ENCODE measurements at places on chromosomes 7 and 10.

DNA sequence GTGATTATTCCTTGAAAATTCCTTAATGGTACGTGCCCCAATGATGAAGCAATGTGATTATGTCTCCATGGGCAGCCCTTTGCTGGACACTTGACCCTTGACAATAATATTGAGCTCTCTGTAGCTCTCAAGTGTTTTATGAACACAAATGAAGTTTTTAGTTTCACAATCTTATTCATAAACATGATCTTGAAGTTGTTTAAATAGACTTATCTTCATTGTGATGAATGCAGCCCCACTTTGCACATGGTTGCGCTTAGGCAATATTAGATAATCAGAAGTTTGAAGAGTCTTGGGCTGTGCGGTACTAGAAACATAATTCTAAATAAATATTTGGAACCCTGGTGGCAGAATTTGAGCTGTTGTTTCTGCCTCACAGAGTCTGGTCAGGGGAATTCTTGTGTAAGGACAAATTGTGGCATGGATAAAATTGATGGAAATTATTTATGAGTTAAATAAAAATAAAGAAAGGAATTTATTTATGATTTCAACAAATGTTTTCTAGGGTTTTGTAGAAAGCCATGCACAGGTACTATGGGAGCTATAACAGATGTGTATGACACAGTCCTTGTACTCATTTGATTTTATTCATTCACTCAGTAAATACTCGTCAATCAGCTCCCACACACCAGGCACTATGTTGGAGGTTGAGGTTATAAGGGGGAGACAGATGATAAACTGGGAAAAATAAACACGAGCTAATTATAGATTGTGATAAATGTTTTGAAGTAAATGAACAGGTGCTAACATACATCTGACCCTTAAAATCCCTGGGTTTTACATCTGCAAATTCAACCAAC, 217.9 kb downstream of the GALNT17 start:
- no peak for DNase-seq

DNA sequence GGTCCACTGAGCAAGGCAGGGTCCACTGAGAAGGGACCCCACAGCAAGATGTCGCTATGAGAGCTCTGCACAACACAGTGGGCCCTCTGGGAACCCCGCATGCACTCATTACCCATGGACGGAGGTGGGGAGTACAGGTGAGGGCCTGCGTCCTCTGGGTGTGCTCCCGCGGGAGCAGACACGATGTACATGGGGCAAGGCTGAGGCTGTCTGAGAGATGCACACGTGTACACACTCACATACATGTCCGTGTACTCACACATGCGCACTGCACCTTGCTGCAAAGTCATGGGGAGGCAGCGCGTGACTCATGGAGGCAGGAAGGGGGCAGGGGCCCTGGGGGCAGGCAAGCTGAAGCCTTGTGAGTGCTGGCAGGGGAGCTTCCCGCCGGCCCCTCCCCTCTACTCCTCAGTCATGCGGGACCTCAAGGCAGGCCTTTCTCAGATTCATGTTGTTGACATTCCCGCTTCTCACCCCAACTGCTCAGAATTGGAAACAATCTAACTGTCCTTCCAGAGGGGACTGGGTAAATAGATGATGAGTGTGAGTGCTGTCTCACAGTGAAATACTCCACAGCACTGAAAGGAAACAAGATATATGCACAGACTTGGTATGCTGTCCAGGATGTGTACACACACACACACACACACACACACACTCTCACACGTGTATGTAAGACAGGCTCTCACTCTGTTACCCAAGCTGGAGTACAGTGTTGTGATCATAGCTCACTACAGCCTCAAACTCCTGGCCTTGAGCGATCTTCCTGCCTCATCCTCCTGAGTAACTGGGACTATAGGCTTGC, 40.0 kb downstream of the GOLGA7B start:
- peak; percentile 95 for DNase-seq

- no peak for DNase-seq
Observed at GRCh38 chr10:82190432-82191260, 315.7 kb downstream of the NRG3 start.

DNA sequence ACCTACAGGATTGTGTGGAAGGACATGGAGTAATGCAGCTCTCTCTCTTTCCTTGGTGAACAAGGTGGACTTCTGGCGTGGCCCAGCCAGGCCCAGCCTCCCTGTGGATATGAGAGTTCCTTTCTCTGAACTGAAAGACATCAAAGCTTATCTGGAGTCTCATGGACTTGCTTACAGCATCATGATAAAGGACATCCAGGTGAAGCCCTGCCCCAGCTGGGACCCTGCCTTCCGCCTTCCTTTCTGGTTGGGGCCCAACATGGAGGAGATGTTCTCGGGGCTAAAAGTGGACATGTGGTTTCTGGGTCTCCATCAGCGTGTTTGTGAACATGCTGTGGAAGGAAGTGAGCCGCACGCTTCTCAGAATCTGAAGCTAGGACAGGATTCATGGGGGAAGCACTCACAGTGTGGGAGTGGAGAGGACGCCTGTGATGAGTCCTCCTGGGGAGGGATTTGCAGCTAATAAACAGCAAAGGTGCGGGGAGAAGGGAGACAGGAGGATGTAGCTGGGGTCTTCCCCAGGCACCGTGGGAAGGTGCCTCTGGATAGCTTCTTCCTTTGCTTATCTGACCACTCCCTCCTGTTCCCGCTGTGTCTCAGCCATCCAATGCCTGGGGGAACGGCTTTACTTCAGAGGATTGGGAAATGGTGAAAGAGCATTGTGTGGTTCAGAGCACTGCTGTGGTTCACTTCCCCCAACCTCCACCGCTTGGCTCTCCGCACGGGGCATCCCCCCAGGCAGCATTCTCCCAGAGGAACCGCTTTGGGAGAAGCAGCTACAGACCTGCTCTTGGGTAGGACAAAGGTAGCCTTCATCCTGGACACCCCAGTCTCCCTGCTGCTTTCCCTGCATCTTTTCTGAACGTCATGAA, 5.5 kb downstream of the CPA5 start:
- no peak for DNase-seq

GRCh38 chr7:8325067-8325466, 63.1 kb upstream of the ICA1 start:
- DNase-seq, result no peak

DNA sequence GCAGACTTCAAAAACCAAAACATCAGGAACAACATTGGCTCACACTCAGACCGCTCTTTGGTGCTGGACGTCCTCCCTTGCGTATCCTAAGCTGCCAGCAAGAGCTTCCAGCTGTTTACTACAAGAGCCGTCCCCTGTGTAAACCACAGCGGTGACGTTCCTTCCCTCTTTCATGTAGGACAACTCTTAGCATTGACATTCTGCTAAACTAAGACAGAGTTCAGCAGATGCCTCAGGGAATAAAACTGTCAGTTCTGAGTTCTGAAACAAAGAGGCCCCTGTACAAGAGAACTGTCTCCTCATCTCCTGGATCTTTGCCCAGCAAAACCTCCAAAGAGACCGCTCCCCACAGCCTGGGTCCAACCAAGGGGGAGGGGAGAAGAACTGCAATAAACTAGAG, 57.8 kb upstream of the OPALIN start:
- no peak for DNase-seq

DNA sequence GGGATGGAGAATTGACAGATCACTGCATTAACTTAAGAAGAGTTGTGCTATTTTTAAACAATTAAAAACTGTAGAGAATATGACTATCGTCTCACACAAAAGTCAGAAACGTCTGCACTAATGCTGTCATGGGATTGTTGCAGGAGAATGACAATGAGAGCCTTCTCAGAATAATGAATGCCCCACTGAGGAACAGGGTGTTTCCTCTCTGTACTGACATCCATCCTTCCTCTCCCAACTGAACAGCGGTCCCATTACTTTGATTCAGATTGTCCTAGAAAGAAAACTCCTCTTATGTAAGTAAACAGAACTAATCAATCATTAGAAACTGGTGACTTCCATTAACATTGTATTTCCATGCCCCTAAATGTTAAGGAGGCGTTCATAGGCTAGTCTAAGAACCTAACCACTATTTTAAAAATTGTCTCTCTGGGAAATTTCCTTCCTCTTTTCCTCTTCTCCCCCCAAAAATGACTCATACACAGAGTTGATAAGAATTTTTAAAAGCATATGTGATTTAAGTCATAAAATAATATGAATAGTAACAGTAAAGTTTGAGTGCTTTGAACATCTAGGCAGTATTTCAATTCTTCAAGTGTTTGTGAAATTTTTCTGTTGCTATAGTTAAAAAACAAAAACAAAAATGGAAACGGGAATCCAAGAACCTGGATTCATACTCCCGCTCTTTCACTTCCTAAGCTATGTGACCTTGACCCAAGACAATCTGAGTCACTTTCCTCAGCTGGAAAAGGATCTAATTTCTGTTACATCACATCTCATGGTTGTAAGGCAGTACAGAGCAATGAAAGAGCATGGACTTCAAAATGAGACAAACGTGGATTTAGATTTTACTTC, 12.7 kb upstream of the MACC1 start:
- DNase-seq, result peak; percentile 65

- DNase-seq, result no peak
Observed at GRCh38 chr10:31133792-31134310, 102.2 kb upstream of the ZNF438 start.

- peak; percentile 88 for DNase-seq
Observed at GRCh38 chr10:33509231-33509831, 174.9 kb upstream of the NRP1 start.

DNA sequence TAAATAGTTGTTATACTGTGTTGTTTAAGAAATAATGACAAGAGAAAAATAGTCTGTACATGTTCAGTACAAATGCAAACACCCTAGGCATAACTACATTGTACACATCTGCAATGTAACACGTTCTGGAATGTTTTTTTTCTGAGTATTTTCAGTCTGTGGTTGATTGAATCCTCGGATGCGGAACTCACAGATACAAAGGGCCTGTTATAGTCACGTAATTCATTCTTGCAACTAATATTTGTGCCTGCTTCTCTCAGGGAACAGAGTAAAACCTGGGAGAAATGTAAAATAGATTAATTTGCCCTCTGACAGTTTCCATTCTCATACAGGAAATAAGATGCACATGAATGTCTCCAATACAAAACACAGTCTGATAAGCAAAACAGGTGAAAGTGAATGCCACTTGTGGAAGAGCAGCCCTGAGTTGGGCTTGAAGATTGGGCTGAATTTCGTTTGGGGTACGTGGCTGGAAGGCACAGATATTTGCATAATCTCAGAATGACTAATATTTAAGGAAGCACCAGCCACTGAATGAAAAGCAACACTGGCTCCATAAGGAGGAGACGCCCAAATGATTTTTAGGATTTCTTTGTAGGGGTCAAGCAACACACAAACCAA, 19.1 kb downstream of the DENND2A start:
- DNase-seq, result no peak

DNA sequence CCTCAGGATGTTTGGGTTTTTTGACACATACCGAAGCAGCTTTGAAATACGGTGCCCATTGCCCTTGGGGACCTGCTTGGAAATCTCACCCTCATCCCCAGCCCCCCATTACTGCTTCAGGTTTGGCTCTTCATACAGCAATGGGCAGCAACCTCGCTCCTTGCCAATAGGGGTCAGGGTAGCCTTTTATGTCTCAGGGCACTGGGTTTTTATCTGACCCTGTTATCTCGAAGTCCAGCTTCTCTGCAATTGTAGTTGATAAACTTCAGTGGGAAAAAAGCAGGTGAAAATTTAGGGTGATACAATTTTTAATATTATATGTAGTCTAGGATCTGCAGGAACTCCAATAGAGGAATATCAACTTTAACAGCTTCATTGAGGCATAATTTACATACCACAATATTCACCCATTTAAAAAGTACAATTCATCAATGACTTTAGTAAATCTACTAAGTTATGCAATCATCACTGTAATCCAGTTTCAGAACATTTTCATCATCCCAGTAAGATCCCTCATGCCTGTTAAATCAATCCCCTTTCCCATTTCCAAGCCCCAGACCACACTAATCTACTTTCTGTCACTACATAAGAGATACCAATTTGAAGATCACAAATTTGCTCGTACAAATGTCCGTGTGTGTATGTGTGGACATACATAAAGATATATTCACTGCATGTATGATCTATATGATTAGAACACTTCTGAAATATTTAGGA, 386.2 kb downstream of the KCNMA1 start:
- no peak for DNase-seq

DNA sequence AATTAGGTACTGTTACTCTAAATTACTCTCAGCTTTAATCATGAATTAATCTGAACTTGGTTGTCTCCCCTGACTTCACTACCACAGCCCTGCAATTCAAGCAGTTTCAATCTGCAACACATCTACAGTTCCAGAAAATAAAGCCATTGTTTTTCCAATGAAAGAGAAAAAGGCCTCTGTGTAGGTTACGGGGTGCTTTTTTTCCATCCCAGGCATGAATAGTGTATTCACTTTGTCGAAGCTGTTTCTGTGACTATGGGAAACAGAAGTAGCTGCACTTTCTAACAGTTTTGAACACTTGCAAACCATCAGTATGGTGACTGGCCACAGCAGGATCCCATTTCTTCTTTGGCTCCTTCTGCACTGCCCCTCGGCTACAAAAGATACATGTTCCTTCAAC, 460.2 kb downstream of the GRM8 start:
- DNase-seq, result no peak

DNA sequence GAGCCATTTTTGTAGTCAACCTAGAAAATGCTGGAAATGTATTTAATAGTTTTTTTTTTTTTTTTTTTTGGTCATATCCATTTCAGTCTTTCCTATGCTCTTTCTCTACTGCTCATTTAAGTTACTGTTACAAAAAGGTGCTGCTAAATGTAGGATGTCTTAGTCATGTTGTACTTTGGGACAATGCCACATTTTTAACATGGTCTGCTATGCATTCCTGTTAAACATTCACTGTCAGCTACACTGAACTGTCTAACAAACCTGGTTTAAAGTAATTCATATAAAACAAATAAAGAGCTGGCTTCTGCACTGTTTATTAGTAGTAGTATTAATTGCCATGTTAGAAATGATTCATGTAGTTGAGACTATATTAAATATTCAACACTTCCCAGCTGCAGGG, 108.6 kb downstream of the NSUN6 start:
- DNase-seq, result peak; percentile 37

- DNase-seq, result no peak
Observed at GRCh38 chr7:143205560-143206293, 16.1 kb upstream of the TAS2R40 start.

- no peak for DNase-seq
Observed at GRCh38 chr7:69173341-69173740, 424.9 kb upstream of the AUTS2 start.

Measured in kidney epithelial cell (primary cell).